ENCODE measurements at places on chromosomes 6 and 20. TPM values are rescaled to one million over a fixed set of nuclear protein-coding genes. Genes with fewer than 3 reads are reported as not detected.

Gene OPRL1
- 0.76 TPM for total RNA-seq

Gene MCCD1
- total RNA-seq, result not detected

DNA sequence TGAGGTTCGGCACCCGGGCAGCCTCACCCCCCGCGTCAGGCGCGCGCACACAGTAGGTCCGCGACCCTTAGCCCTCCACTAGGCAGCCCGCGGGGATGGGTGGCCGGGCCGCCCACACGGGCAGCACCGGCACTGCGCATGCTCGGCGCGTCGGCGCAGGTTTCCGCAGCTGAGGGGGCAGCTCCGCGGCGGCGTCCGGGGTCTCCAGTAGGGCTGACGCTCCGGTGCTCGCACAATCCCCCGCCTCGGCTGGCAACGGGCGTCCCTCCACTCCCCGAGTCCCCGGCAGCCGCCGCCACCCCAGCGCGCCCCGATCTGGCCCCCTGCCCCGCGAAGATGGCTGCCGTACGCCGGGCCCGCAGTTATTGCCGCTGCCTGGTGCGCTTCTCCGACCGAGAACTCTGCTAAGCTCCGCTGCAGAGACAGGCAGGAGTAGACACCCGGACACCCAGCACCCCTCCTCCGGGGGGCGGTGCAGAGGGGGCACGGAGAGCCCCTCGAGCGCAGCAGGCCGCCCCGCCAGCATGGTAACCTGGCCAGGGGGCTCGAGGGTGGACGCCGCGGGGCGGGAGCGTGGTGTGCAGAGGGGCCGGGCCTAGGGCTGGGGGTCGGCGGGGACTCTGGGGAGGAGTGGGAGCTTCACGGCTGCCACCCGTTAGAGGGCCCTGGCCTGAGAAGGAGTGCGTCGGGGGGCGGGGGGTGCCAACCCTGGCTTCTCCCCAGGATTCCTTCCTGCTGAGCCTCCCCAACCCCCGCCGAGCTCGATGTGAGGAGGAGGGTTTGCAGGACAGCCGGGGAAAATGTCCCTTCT lies at the start of gene FBXO9:
Gene FBXO9 (plus strand): TSS at position 139 of the 811 bp plus-strand sequence. CDS start 386 bp downstream, at position 525.
- DNase-seq, result peak; percentile 91

Gene ELOVL4
- 1.8 TPM for total RNA-seq

DNA sequence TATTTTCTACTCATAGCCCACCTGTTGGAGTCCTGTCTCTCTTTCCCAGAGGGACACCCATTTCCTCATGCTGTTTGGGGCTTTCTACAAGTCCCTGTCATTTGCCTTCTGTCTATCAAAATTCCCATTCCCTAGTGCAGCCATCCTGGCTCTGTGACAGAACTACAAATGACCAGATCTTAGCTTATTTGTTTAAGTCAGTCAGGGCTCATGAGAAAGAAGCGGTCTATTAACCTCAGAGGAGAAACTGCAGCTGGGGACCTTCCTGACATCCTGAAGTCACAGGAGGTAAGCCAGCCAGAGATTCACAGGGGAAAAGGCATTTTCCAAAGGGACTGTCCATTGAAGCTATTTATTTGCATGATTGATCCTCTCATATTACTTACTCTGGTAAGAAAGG lies 1.7 kb upstream of the COL9A1 start:
- DNase-seq, result no peak

DNA sequence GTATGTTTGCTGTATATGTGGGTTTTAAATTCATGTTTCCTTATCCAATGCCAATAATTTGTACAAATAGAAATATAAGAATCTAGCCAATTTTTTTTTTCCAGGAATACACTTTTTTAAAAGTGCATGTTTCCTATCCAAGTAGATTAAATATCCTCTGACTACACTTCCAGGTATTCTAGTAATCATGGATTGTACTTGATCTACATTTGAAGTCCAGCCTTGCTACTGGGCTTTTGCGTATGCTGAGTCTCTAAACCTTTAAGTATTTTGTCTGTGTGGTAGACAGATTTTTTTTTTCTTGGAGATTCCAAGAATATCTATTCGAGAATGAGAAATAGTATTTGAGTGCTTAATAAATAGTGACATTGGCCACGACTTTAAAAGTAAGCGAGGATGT lies 188.3 kb downstream of the SASH1 start:
- DNase-seq, result no peak

DNA sequence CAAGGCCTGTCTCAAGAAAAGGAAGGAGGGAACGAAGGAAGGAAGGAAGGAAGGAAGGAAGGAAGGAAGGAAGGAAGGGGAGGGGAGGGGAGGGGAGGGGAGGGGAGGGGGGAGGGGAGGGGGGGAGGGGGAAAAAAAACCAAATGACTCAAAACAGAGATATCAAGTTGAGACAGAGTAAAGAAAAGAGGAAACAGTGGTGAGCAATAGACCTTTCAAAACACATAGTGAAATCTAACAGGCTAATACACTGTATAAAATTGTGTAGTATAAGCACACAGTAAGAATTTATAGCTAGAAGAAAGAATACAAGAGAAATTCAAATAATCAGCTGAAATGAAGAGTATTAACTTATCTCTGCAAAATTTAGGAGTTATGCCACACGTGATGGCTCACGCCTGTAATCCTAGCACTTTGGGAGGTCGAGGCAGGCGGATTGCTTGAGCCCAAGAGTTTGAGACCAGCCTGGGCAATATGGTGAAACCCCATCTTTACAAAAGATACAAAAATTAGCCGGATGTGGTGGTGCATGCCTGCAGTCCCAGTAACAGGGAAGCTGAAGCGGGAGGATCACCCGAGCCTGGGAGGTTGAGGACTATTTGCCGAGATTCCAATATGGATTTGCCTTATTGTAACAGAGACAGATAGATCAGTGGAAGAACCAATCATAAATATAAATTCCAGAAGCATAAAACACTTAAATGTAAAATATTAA lies 123.2 kb downstream of the PRND start:
- DNase-seq, result no peak

- no peak for DNase-seq
These were observed 7.6 kb upstream of the ADIG start for GRCh38 chr20:38573413-38573812.

DNA sequence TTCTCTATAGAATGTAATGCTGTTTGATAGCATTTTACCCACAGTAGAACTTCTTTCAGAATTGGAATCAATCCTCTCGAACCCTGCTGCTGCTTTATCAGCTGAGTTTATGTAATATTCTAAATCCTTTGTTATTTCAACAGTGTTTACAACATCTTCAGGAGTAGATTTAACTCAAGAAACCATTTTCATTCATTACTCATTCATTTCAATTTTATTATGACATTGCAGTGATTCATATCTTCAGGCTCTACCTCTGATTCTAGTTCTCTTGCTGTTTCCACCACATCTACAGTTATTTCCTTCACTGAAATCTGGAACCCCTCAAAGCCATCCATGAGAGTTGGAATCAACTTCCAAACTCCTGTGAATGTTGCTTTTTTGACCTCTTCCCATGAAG lies 93.7 kb downstream of the ZFAND3 start:
- DNase-seq, result no peak

GRCh38 chr6:169429001-169429400 lies 175.4 kb upstream of the THBS2 start:
- DNase-seq, result no peak

DNA sequence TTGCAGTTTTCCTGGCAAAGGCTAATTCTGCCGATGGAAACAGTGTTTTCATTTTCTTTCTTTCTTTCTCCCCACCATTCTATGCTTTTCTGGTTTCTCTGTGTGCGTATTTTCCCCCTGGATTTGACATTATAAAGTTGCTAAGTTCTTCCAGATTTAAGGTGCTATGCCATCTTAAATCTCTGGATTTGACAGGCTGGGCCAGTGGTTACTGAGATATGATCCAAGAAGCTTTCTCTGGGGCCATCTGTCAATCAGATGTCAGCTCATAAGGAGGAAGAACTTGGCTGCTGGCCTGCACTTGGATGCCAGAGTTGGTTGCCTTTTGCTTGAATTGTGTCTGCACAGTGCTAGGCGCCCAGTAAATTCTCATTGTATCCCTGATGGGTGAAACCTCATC lies 39.7 kb downstream of the SLC2A10 start:
- no peak for DNase-seq

DNA sequence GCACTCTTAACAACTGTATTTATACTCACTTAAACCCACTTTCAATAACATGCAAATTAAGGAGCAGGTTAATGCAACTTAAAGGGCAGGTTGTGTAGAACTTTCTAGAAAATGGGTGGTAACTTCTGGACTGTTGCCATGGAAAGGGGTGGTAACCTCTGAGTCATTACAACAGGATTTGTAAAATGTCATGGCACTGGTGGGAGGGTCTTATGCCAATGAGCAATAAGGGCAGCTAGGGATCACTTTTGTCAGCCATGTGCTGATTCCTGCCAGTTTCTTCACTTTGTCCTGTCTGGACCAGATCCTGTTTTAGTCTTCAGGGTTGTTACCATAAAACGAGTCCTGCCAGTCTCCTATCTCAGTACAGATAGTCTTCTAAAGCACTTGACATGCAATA lies 560.5 kb upstream of the PTCHD4 start:
- no peak for DNase-seq

Gene CFAP206
- not detected for total RNA-seq

GRCh38 chr6:11538052-11538818 lies 686 bp downstream of the TMEM170B start:
- DNase-seq, result peak; percentile 87

GRCh38 chr20:32963176-32963575 lies 41.1 kb downstream of the SUN5 start:
- peak; percentile 50 for DNase-seq

- DNase-seq, result no peak
These were observed 106.8 kb upstream of the DOK5 start for GRCh38 chr20:54368570-54368969.

Gene ADGRG6
- 10.2 TPM for total RNA-seq

Gene FILIP1
- 40.3 TPM for total RNA-seq

GRCh38 chr6:158752613-158753012 lies 66.6 kb downstream of the EZR start:
- no peak for DNase-seq

DNA sequence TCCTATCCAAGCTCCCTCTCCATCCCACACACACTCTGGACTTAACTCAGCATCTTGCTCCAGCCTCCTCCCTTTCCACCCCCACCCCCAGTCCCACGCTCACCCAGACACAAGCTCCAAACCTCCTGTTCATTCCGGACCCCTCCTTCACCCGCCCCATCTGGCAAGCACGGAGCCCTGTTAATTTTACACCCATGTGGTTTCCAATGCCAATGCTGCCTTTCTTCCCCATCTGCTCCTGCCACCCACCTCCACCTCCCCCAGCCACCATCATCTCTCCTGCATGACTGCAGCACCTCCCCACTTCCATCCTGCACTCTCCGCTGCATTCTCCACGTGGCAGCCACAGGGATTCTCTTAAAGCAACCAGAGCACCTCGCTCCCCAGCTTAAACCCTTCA lies 9.9 kb upstream of the CDK5RAP1 start:
- DNase-seq, result peak; percentile 32

GRCh38 chr20:58268421-58268821 lies 40.0 kb upstream of the ANKRD60 start:
- no peak for DNase-seq

Gene ADGRB3
- 2.0 TPM for total RNA-seq

Gene TREML1
- 0.56 TPM for total RNA-seq

GRCh38 chr20:47479506-47479905 lies 22.2 kb upstream of the NCOA3 start:
- DNase-seq, result no peak

Measured in posterior vena cava (tissue), 2 donors.